Motor neuron (in vitro differentiated cells): ENCODE measurements at places on chromosomes 12 and 14. TPM values are rescaled to one million over a fixed set of nuclear protein-coding genes. Genes with fewer than 3 reads are reported as not detected.

GRCh38 chr14:81767266-81767995 is 233.8 kb upstream of the SEL1L start:
- ATAC-seq, result no peak

The CEBPE gene
- not detected in 2 replicates for total RNA-seq

DNA sequence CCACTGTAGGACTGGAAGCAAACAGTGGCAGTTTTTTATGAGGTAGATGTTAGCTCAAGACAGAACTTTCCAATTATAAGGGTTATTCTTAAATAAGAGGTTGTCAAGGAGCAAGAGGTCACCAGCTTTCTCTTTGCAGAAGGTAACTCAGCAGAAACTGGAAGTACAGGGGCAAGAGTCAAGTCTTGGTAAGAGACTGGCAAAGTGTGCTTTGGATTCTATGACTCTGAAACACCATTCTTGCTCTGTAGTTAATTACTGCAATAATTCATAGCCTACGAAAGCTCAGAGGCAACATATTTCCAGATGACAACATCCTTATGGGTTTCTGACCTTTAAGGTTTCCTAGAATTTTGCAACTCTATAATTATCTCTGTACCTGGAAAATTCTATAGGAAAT is 51.3 kb downstream of the RMST start:
- no peak for ATAC-seq

The C1QL4 gene
- total RNA-seq, result 9.3 and 13.7 TPM in 2 replicates
